ENCODE measurements at places on chromosomes 7 and 10.

DNA sequence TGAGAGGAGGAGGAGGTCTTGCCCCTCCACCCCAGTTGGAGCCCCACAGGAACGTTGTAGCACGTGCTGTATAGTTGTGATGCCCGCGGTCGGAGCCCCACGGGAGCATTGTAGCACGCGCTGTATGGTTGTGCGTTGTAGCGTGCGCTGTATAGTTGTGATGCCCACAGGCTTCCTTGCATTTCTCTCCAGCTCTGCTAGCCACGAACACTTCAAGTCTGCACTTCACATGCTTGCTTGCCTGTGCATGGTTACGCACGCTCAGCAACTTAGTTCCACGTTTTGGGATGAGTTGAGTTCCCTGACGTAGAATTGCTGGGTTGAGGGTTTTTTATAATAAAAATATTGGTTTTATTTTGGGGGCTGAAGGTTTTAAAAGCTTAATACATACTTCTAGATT is 41.6 kb downstream of the DNAJB6 start:
- DNase-seq = no peak

DNA sequence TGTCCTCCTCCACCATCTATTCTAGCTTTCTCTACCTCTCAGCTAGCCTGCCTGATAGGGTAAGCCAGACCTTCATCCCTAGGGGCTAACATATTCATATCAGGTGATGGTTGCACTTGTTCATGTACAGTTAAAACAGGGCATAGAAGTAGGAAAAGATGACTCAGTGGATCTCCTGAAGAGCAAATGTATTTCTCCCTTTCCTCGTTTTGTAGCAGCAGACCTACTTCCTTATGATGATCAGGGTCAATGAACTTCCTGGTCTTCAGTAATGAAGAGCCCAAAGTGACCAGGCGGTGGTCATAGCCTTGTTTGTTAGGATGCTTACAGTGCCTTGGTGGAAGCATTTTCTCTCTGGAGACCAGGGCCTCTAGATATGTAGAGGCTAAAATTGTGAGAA is 6.3 kb downstream of the LIPJ start:
- no peak for DNase-seq

GRCh38 chr10:70652761-70653657 is 19.3 kb upstream of the ADAMTS14 start:
- DNase-seq = no peak

- no peak for DNase-seq
These were observed 15.8 kb downstream of the CALD1 start for GRCh38 chr7:134795231-134795630.

Measured in A549 (cell line).